ENCODE measurements at places on chromosomes 6 and 20.

- DNase-seq: no peak
These were observed 6.5 kb downstream of the PLEKHG1 start for GRCh38 chr6:150606168-150606591.

- no peak for DNase-seq
These were observed 64.1 kb downstream of the HMGN3 start for GRCh38 chr6:79170431-79170830.

GRCh38 chr6:157068691-157069324, 254.5 kb downstream of the TMEM242 start:
- no peak for DNase-seq

GRCh38 chr20:8903655-8904605, 165.0 kb upstream of the PLCB4 start:
- no peak for DNase-seq

DNA sequence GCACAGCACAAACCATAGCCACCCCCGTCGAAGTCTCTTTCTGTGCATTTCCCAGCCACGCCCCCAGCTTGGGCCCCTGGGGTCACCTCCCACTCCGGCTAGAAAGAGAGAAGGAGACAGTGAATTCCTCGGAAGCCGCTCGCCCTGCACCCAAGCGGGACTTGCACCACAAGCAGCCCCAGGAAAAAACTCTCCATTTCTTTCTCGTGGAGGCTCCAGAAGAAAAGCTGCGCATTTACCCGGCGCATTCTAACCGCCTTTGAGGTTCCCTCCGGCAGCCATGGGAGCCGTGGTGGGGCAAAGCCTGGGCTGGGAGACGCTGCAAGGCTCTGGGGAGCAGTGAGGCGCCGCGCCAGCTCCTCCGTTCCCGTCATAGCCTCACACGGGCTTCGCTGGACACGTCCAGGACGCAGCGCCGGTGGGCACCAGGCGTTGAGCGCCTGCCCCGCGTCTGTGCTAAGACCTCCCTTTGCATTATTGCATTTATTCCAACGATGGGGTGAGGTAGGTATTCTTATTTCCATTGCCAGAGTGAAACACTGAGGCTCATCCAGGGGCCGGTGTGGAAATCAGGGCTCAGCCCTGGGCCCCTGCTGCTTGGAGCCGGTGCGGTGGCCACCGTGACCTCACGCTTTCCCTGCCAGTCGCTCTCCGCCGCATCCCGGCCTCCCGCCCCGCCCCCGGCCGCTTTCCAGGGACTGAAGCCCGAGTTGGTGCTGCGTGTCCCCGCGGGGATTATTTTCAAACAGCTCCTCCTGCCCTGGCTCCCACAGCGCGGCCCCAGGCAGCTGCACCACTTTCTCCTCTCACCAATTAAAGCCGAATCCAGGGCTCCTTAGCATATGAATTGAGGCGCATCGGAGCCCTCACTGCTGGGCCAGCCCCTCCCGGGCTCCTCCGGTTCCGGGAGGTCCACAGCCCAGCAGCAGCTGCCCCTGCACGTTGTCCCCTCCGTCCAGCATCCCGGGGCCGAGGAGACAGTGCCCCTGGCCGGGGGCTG, 148.3 kb upstream of the AFDN start:
- DNase-seq: no peak

DNA sequence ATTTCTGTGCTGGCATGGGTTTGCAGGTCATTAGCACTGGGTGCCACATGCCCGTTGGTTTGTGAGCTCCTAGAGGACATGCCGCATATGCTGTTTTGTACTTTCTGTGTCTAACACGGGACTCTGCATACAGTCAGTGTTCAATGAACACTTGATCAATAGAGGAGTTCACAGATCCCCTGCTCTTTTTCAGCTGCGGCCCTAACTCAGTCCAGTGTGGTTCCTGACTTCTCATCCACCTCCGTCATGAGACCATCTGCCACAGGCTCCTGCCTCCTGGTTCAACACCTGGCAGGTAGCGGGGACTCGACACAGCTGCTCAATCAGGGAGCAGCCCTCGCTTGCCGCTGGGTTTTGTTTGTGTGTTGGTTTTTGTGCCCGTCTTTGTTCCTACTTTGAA, 13.8 kb upstream of the BMP7 start:
- no peak for DNase-seq

DNA sequence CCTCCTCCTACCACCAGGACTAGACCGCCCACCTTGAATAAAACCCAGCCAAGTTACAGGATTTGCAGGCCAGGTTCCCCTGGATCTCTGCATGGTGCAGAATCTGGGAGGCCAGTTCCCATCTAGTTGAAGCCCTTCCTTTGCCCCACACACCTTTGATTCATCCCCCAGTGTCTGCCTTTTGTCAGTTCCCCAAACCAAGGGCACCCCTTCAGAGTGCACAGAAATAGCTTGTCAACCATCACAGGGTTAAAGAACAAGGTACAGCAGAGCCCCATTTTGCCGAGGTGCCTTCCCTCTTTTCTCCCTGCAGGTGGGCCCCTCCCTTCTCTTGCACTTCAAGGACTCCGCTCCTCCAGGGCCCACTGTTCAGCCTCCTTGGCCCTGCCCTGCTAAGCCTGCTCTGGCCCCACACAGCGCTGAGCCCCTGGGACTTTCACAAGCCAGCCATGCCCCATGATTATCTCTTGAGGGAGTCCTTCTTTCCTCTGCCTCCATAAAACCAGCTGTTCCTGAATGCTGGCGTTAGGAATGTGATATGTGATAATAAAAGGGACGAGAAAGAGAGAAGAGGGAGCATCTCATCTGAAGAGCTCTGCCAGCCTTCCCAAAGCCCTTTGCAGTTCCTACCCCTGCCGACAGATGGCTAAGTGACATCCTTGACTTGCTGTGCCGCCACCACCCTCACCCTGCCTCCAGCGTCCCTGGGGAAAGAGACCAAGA, 280.3 kb downstream of the CDC5L start:
- DNase-seq: no peak

- DNase-seq: no peak
These were observed 55.9 kb upstream of the LOC128125822 start for GRCh38 chr6:63516186-63516944.

- DNase-seq: no peak
These were observed 42.4 kb upstream of the ECHDC1 start for GRCh38 chr6:127385668-127386430.

Data from stimulated activated CD4-positive, alpha-beta T cell treated with anti-CD3 and anti-CD28 coated beads, Interleukin-1b, Interleukin-23, amount 100 ng/mL, for 1 hour (primary cell).